NCI-H2227 treated with DMSO at 0.1 percent for 48 hours (cell line): ENCODE measurements at places on chromosomes 7 and 10.

DNA sequence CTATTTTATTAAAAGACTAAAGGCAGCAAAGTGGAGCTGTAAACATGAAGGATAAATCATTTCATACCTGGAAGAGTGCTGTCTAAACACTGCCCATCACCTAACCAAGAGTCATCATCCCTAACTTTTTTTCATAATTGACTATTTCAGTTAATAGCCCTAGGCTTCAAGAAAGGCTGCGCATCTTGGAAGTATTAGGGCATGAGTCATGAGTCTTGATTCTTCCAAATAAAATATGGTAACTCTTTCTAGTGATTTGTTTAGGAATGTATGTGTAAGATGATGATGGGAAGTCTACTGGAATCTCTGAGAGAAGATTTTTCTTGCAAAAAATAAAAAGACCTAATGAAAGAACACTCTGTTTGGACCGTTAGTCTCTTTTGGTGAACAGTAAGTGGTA is 207.7 kb upstream of the AHR start:
- no peak for DNase-seq

GRCh38 chr10:113297226-113297625 is 255.6 kb upstream of the HABP2 start:
- DNase-seq = no peak

- DNase-seq = no peak
Observed at GRCh38 chr10:10432296-10433035, 585.2 kb upstream of the CELF2 start.

DNA sequence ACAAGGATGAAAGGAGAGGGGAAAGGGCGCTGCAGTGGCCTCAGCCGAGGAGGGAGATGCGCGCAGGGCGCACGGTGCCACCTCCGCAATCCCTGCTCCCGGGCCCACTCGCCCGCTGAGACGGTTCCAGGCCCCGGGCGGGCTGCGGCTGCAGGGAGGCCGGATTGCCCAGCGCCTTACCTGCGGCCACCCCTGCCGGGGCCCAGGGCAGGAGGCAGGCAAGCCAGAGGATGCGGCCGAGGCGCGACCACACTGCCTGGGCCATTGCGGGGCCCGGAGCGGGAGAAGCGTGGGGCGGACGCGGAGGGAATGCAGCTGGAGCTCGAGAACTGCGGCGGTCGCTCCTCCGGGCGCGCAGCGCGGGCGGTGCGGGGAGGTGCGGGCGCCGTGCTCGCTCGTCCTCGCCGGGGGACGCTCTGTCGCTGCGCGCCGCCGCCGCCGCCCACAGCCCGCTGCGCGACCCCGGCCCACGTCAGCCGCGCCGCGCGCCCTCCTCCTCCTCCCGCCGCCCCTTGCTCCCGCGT is at the start of gene TMEM130:
TMEM130 (minus strand) TSS at position 418 of the 524 bp plus-strand sequence; CDS start at position 265, 153 bp downstream.
- no peak for DNase-seq

GRCh38 chr10:125738206-125738605 is 18.7 kb downstream of the EDRF1 start:
- DNase-seq = no peak

GRCh38 chr10:94001416-94001810 is 7.7 kb downstream of the PLCE1 start:
- no peak for DNase-seq

DNA sequence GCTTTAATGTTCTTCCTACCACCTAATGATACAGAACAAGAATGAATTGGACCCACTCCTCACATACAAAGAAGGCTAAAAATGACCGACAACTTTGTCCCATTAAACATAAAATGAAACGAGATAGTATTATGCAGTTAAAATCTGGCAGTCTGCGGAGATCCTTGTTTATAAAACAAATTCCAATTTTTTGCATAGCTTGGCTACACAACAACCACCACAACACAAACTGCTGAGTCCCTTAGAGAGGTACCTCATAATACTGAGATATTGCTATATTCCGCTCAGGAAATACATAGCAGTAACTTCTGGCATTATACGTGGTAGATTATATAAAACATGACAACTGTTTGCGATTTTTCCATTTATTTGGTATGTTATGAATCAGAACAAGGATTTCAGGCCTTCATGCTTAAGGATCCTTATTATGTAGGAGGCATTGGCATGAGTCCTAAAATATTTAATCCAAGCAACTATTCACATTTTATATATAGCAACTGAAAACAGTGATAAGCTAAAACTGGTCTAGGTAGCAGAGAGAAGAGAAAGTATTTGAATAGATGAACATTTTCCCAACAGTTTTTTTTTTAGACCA is 96.0 kb downstream of the ANK3 start:
- no peak for DNase-seq

DNA sequence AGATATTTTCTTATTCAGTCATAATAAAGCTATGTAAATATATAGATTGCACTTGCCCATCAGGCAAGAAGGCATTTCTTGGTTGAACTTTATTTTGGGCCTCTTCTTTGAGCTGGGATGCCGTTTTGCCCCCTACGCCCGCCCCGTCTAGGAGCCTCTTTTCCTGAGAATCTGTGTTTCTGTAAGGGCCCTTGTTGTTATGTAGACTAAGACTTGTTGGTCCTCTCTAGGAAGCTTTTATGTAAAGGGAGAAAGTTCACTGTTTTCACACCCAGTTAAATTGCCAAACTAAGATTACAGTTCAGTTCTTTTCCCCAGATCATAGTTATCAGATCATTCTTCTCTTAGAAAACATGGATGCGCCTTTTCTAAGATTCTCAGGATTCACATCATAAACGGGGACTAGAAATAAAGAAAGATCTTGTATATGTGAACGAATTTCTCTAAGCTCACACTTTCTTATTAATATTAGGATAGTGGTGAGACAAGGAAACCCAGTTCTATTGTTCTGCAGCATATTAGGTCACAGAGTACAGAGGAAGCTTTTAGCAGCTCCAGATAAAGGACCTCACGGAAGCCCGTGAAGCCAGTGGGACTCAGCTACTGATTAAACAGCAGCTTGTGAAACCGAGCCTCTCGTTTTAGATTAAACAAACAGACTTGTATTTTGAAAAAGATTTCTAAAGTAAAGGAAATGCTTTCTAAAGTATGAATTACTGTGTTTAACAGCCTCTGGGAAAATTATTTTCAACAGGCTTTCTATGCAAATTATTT is 3.8 kb downstream of the LMTK2 start:
- no peak for DNase-seq

- peak; percentile 21 for DNase-seq
Observed at GRCh38 chr10:60203993-60204618, 185.6 kb downstream of the ANK3 start.

DNA sequence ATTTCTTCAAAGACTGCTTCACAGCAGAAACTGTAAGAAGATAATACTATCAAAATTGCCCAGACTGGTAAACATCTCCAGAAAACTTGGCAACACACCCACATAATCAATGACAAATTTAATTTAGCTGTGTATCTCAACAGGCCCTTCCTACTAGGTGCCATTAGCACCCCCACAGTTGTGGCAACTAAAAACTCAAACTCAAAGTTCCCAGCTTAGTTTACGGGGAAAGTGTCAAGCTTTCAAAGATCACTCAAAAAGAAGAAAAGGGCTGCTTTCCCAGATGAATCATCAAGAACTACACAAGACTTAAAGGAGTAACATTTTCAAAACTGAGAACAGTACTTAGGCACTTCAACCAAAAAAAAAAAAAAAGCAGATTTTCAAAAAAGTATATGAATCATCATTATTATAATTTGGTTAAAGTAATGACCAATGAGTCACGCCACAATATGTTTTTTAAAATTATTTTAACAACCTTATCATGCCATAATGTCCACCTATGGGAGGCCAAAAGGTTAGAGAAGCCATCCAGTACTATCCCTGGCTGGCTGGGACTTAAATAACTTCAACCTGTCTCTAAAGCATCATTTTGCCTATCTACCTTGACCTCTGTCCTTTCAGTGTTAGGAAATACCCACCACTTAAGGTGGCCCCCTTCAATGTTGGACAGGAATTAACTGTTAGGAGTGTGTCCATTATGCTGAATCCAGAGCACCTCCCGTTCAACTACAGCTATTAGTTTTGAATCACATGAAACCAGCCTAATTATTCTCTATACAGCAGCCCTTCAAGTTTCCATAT is 90.8 kb downstream of the ZFAND4 start:
- no peak for DNase-seq

DNA sequence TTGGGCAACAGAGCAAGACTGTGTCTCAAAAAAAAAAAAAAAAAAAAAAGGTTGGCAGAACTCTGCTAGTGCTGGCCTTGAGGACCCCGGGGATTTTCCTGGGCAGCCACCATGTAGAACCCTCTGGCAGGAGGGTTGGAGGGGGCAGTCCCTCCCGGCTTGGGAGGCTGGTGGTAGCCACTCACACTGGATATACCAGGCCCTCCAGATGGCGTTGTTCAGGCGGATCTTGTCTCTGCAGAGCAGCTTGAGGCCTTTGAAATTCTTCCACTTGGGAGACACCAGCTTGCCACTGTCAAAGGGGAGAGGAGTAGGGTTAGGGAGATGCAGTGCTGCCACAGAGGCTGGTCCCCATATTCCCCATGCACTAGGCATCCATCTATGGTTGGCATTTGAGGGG is 8.4 kb downstream of the MLXIPL start:
- no peak for DNase-seq

DNA sequence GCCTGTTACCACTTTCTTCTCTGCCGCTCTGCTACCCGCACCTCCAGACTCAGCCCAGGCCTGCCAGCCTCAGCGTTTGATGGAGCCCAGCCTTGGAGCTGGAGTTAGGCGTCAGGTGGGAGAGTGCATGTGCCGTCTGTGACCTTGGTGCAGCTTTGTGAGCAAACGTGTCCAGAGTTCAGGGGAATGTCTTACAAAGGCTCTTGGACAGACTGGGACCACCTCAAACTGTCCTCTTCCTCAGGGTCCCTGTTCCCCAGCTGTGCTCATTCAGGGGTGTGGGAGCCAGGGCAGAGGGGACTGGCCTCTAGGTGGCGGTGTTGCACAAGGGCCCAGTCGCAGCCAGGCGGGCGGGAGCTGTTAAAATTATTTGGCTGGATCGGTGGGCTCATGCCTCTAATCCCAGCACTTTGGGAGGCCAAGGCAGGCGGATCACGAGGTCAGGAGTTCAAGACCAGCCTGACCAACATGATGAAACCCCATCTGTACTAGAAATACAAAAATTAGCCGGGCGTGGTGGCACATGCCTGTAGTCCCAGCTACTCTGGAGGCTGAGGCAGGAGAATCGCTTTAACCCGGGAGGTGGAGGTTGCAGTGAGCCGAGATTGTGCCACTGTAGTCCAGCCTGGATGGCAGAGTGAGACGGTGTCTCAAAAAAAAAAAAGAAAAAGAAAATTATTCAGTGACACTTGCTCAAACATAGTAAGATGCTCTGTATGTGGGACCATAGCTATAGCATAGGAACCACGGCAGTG is 89.2 kb downstream of the ADCY1 start:
- DNase-seq = no peak

DNA sequence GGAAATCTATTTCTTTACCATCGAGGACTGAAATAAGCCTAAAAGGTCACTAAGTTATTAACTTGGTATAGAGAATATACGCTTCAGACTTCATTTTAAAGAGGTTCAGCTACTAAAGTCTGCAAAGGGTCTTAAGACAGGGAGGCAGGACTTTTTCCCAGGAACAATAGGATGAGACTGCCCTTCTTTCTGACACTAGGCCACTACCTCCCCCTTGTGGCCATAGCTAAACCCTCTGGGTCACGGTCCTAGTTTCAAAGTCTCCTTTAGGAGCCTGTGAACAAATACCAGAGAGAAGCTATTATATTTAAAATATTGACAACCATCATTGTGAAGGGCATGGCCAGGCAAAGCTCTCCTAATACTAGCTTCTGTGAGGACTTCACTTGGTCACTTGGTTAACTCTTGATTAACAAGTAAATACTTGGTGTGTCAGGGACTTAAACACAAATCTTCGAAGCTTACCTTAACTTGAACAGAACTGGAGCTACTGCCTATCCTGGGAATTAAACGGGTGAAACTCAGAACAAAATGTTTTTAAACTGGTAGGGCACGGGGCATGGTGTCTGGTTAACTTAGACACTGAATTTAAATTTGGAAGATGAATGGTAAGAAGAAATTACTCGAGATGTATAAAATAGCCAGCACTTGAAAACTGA is 75.6 kb downstream of the CCDC6 start:
- peak; percentile 18 for DNase-seq

- DNase-seq = no peak
Observed at GRCh38 chr7:32673275-32673983, 178.1 kb downstream of the AVL9 start.

GRCh38 chr10:10623958-10624566 is 393.6 kb upstream of the CELF2 start:
- no peak for DNase-seq

- peak; percentile 77 for DNase-seq
Observed at GRCh38 chr10:117137911-117138642, at the start of gene VAX1. Gene VAX1, minus strand, starts transcription at chr10:117138270. Its CDS starts 214 bp downstream, at chr10:117138056.

DNA sequence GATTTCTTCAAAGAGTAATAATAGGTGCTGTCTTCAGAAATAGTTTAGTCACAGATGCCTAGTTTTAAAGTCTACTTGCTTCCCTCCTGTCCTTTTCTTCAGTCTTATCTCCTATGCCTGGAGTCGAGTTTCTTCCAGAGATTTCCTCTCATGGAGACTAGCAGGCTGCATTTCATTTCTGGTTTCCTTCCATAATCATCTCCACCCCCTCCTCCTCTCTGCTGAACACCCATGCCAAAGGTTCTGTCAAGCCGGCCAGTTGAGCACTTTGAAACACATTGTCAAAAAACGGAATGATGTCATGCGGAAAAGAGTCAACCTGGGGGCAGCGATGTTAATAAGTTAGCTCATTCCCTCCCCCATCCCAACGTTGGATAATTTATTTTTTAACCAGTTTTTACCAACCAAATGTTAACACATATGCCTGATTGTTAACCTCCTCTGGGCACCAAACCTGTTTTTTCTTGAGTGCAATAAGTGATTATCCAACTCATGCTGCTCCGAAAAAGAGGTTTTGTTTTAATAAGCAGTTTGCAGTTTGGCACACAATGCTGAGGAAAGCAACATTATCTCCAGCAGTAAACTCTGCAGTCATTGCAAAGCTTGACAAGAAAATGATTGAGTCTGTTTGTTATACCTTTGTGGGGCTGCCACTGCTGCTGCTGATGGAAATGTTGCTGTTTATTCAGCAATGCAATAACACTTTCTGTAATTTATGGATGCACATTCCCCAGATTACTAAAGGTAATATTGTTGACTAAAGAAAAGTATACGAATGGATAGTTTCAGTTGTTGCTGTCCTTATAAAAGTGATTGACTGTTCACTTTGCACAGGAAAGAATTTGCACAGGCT is 161.6 kb downstream of the LRMDA start:
- DNase-seq = peak; percentile 64

DNA sequence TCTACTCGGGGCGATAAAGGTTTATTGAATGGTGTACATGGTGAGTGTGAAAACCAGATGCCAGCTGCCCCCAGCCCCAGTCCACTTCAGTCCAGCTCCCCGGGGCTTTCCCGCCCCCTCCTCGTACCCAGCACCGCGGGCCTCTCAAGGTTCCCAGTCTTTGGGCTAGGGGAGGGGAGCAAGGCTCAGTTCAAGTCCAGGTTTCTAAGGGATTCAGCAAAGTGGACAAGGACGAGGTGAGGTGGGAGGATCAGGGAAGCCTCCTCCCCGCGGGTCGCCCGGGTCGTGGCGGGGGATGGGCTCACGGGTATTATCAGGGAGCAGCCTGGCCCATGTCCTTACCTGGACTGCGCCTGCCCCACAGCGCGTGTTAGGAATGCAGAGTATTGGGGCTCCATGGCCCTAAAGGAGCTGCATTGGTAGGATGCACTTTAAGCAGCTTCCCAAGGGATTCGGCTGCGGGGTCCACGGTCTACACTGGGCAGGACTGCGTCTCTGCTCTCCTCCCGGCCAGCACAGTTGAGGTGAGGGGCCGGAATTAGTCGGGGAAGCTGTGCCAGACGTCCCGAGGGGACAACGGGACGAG is 541 bp upstream of the PFKFB3 start:
- DNase-seq = no peak
